ENCODE measurements at places on chromosomes 3 and 15. TPM values are rescaled to one million over a fixed set of nuclear protein-coding genes. Genes with fewer than 3 reads are reported as not detected.

Gene ZCWPW2
- not detected for total RNA-seq

Gene MYO5C
- 0.54 TPM for total RNA-seq

Gene SLC6A20
- not detected for total RNA-seq

Gene DZIP1L
- 0.16 TPM for total RNA-seq

Gene ALDH1L1
- total RNA-seq, result not detected

Gene LINGO1
- total RNA-seq, result not detected

Gene ZNF662
- total RNA-seq, result 0.47 TPM

DNA sequence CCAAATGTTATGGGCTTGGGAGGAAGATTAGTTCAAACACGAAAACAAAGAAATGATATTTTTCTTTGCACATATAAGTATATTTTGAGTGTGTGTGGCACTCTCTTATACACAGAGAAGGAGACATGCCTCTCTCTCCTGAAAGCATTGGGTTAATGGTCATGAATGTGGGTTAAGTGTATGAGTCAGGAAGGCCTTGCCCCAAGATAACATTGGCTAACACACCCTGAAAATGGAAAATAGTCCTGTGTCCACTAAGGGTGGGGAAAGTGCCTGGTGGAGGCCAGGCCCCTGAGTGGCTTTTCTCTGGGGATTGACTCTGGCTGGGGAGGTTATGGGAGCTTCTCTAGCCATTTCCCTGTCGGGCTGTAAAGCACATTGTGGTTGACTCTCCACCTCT lies 332.7 kb upstream of the ONECUT1 start:
- H3K4me1 ChIP-seq, result no peaks in the 10 kb centered on the region
- no peak overlapping the region for H3K4me3 ChIP-seq
- no peak overlapping the region for H3K27ac ChIP-seq

GRCh38 chr15:76337696-76338485 lies 1.3 kb downstream of the ISL2 start:
- peaks cover 61% of the 10 kb centered on the region for H3K27me3 ChIP-seq
- peaks cover 17% of the 10 kb centered on the region for H3K36me3 ChIP-seq
- peak overlapping the region; percentile 81 for H3K27ac ChIP-seq
- H3K4me3 ChIP-seq, result peak overlapping the region; percentile 92

- H3K27ac ChIP-seq, result no peak overlapping the region
- H3K4me1 ChIP-seq, result peaks cover 18% of the 10 kb centered on the region
- H3K36me3 ChIP-seq, result no peaks in the 10 kb centered on the region
- H3K27me3 ChIP-seq, result peaks cover 3% of the 10 kb centered on the region
- no peak for DNase-seq
Observed at GRCh38 chr15:80800067-80800466, 20.9 kb downstream of the CEMIP start.

- H3K27me3 ChIP-seq, result peaks cover 8% of the 10 kb centered on the region
- H3K27ac ChIP-seq, result no peak overlapping the region
- H3K36me3 ChIP-seq, result peaks cover 7% of the 10 kb centered on the region
- no peak for DNase-seq
- H3K4me1 ChIP-seq, result peaks cover 84% of the 10 kb centered on the region
Observed at GRCh38 chr3:46094506-46094905, 67.2 kb upstream of the XCR1 start.

DNA sequence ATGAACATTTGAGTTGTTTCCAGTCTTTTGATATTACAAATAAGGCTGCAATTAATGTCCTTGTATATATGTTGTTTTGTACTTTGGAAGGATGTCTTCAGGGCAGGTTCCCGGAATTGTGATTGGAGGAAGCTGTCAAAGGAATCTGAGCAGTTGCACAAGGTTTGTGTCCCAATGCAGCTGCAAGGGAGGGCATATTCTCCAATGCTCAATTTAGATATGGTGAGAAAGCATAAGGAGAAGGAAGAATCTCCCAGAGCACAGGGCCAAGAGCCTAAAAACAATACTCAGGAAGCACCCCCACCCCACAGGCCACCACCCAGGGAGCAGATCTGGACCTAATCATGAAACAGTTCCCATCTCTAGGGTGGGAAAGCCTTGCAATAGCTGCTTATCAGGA lies 228.0 kb upstream of the LRRFIP2 start:
- H3K36me3 ChIP-seq, result peaks cover 16% of the 10 kb centered on the region
- no peaks in the 10 kb centered on the region for H3K4me1 ChIP-seq
- no peak overlapping the region for H3K4me3 ChIP-seq
- H3K27me3 ChIP-seq, result no peaks in the 10 kb centered on the region
- DNase-seq, result no peak

DNA sequence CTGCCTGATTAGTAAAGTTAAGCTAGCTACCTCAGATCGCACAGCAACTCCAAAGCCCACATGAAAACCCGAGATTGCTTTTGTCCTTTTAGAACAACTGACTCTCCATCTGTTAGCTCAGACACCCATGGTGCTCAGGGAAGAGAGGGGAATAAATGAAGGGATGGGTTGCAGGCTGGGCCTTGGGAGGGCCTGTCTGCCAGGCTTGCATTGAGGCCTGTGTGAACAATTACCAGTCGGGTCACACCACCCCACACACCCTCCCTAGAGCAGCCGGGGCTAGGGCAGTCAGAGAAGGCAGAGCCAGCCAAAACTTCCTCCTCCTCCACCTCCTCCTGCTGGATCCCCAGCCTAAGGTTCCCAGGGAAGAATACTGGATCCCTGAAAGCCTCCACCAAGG lies 8.8 kb upstream of the PRKAR2A start:
- no peak for DNase-seq
- no peak overlapping the region for H3K4me3 ChIP-seq
- peaks cover 9% of the 10 kb centered on the region for H3K36me3 ChIP-seq

DNA sequence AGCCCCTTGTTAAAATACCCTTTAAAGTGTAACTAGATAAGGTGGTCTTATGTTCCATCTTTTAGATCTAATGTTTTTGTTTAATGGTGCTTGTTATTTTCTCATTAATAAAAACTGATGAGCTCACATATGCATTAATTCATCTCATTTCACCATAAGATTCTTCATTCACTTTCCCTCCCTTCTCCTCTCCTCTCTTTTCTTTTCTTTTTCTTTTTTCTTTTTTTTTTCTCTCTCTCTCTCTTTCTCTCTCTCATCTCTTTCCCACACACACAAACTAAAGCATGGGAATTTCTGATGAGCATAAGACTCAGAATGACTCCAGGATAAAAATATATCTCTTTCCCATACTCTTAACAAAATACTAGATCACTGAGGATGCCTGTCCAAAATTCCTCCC lies 49.6 kb downstream of the MECOM start:
- H3K4me3 ChIP-seq, result no peak overlapping the region
- H3K4me1 ChIP-seq, result no peaks in the 10 kb centered on the region
- no peak overlapping the region for H3K27ac ChIP-seq
- H3K36me3 ChIP-seq, result no peaks in the 10 kb centered on the region

GRCh38 chr3:86109434-86109833 lies 881.5 kb downstream of the VGLL3 start:
- no peak overlapping the region for H3K4me3 ChIP-seq
- H3K4me1 ChIP-seq, result no peaks in the 10 kb centered on the region
- no peaks in the 10 kb centered on the region for H3K36me3 ChIP-seq
- no peak overlapping the region for H3K27ac ChIP-seq
- no peak for DNase-seq
- H3K27me3 ChIP-seq, result no peaks in the 10 kb centered on the region

- no peak overlapping the region for H3K4me3 ChIP-seq
- H3K27ac ChIP-seq, result no peak overlapping the region
- H3K36me3 ChIP-seq, result no peaks in the 10 kb centered on the region
- H3K27me3 ChIP-seq, result no peaks in the 10 kb centered on the region
- H3K4me1 ChIP-seq, result peaks cover 7% of the 10 kb centered on the region
Observed at GRCh38 chr3:160943996-160944395, 161.2 kb downstream of the B3GALNT1 start.

DNA sequence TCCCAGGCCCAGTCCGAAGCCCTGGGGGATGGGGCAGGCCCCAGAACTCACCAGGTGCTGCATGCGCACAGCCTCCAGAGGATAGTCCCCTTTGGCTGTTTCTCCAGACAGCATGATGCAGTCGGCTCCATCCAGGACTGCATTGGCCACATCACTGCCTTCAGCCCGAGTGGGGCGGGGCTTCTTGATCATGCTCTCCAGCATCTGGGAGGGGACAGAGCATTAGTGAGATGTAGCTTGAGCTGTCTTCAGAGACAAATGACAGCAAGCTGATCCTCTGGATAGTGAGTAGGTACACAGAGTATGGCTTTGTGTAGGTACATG lies 9.1 kb upstream of the GRAMD2A start:
- H3K27me3 ChIP-seq, result no peaks in the 10 kb centered on the region
- no peak overlapping the region for H3K4me3 ChIP-seq
- peaks cover 80% of the 10 kb centered on the region for H3K36me3 ChIP-seq
- H3K27ac ChIP-seq, result no peak overlapping the region

GRCh38 chr3:192220915-192221314 lies 506.4 kb downstream of the FGF12 start:
- H3K27me3 ChIP-seq, result no peaks in the 10 kb centered on the region
- H3K36me3 ChIP-seq, result no peaks in the 10 kb centered on the region
- no peak overlapping the region for H3K27ac ChIP-seq
- DNase-seq, result no peak
- no peaks in the 10 kb centered on the region for H3K4me1 ChIP-seq

DNA sequence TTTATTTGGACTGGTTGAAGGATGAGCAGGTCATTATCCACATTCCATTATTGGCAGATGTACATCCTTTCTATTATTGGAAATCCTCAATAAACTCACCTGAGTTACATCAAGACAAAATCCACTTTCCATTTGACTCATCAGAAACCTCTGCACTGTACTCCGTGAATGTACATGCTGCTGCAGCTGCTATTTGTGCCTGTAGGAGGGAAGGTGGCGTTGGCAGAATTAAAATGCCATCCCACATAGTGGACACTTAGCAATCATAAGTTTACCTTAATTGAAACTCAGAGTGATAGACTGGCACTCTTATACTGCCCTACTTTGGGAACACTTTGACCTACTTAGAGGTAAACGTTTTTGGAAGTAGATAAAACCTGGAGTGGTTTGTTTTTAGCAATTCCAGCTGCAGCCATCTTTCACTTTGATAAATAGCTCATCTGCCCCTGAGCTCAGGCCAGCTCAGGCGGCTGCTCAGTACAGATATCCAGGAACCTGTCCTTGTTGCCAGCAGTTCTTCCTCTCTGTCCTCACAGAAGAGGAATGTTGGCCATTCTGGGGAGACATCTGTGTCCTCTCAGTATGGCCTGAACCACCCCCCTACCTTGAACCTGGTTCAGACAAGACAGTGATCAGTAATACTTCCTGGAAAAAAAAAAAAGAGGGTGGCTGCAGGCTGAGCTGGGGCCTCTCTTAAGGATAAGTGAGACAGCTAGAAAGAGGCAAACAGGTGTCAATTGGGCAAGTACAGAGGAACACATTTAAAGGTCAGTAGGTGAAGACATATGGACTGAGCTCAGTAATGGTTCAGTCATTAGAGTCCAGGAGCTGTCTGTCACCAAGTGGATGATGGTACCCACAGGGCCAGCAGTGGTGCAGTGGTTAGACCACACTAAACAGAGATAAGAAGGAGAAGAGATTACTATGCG lies 153.4 kb upstream of the UMPS start:
- peaks cover 13% of the 10 kb centered on the region for H3K27me3 ChIP-seq
- no peak overlapping the region for H3K27ac ChIP-seq
- peaks cover 6% of the 10 kb centered on the region for H3K4me1 ChIP-seq
- DNase-seq, result no peak
- no peaks in the 10 kb centered on the region for H3K36me3 ChIP-seq
- no peak overlapping the region for H3K4me3 ChIP-seq

DNA sequence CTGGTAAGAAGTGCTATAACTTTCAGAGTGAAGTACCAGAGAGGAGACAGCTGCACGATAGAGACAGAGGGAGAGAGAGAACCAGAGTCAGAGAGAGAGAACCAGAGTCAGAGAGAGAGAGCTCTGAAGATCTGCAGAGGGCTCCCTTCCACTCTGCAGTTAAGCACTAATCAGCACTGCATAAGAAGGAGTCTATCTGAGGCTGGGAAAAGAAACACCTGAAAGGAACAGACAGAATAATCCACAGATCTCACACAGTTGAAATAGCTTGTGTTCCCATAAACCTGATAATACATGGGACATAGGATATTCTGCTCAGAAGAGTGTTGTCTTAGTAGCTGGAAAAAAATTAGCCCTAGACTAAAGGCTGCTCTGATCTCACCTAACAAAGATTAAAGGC lies 87.6 kb downstream of the CFAP44 start:
- H3K27me3 ChIP-seq, result no peaks in the 10 kb centered on the region
- no peak for DNase-seq
- H3K4me1 ChIP-seq, result no peaks in the 10 kb centered on the region
- no peaks in the 10 kb centered on the region for H3K36me3 ChIP-seq
- no peak overlapping the region for H3K27ac ChIP-seq
